Naive thymus-derived CD8-positive, alpha-beta T cell (primary cell): ENCODE measurements at places on chromosomes 2 and 18. TPM values are rescaled to one million over a fixed set of nuclear protein-coding genes. Genes with fewer than 3 reads are reported as not detected.

The RSAD2 gene
- total RNA-seq, result 5.2 TPM

The ANKRD30B gene
- not detected for total RNA-seq

The CEP192 gene
- total RNA-seq, result 36.7 TPM

The RFTN2 gene
- total RNA-seq, result 0.22 TPM

The ACTR2 gene
- total RNA-seq, result 258 TPM

The SLC4A5 gene
- total RNA-seq, result 12.7 TPM

The DTNB gene
- total RNA-seq, result 41.5 TPM

The DHRS9 gene
- total RNA-seq, result not detected

The TMEM178A gene
- total RNA-seq, result 0.47 TPM

The TCF4 gene
- total RNA-seq, result 7.9 TPM

The GALNT5 gene
- total RNA-seq, result not detected

The ALK gene
- not detected for total RNA-seq

GRCh38 chr18:63040788-63041410 lies 278.7 kb downstream of the BCL2 start:
- DNase-seq, result no peak

GRCh38 chr2:49858657-49859056 lies 704.3 kb upstream of the FSHR start:
- no peak for DNase-seq

- DNase-seq, result no peak
These were observed 26.9 kb downstream of the GCG start for GRCh38 chr2:162125138-162125537.

DNA sequence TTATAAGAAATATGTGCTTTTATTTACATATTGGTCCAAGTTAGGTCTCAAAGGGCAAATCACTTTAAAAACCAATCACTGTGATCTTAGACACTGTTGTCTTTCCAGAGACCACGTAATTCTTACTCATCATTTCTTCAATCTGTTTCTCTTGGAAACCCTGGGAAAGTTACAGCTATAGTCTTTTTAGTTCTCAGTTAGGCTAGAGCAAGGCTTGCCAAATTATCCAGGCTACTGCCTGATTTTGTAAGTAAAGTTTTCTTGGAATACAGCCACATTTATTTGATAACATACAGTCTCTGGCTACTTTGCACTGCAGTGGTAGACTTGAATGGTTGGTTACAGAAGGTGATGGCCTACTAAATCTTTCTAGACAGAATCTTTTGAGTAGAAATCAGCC lies 106.0 kb downstream of the KIAA1328 start:
- no peak for DNase-seq

GRCh38 chr2:886072-887022 lies 64.3 kb upstream of the SNTG2 start:
- no peak for DNase-seq

- no peak for DNase-seq
These were observed 30.8 kb upstream of the GLS start for GRCh38 chr2:190849774-190850173.

DNA sequence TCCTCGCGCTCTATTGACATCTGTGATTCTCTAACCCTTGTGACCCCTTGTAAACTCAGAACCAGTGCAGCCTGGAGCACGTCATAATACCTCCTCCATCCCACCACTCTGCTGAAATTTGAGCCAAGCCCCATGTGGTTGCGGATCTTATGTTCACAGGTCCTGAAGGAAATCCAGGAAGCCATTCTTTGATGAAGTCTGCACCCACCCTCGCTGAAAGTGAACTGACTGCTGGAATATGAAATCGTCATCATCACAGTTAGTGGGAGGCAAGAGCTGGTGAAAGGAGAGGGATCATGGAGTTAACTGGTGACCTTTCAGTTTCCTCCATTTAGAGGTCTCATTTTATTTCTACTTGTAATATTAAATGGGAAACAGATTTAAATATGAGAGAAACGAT lies 21.6 kb downstream of the ZEB2 start:
- no peak for DNase-seq

GRCh38 chr2:172373766-172374165 lies 53.6 kb upstream of the ITGA6 start:
- DNase-seq, result no peak

- DNase-seq, result no peak
These were observed 94.2 kb upstream of the LHCGR start for GRCh38 chr2:48849770-48850169.

- DNase-seq, result no peak
These were observed 27.5 kb downstream of the ZNF638 start for GRCh38 chr2:71358931-71359671.

DNA sequence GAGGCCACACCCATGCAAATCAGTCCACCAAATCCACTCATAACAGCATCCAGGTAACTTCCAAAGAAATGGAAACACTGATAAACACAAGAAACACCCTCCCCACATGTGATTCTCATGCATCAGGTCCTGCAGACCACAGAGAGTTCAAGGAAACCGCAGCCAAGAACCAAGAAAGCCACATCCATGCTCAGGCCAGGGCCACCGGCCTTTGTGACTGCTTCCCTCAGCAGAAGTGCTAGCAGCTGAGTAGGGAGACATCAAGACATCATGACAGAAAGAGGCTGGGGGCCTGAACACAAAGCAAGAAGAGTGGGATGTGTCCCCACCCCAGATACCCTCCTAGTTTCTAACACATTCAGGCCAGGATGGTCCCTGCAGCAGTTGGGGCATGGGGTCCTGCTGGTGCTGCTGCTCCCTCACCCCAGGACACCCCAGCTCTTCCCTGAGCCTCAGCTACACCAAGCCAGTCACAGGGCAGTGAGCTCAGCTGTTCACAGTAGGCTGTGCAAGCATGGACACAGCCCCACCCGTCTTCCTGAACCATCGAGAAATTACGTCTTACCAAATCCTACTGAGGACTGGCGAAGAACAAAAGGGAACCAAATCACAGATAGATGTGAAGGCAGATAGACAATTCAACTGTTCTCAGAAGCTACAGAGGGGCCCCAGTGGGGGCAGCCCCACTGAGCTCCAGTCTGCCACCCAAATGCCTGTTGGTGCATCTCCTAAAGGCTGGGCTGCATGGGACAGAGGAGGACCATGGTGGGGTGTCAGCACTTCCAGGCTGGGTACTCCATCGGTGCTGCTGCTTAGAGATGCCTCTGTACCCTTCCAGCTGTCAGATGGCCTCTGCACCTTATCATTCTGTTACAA lies 60.9 kb downstream of the HDAC4 start:
- DNase-seq, result no peak

DNA sequence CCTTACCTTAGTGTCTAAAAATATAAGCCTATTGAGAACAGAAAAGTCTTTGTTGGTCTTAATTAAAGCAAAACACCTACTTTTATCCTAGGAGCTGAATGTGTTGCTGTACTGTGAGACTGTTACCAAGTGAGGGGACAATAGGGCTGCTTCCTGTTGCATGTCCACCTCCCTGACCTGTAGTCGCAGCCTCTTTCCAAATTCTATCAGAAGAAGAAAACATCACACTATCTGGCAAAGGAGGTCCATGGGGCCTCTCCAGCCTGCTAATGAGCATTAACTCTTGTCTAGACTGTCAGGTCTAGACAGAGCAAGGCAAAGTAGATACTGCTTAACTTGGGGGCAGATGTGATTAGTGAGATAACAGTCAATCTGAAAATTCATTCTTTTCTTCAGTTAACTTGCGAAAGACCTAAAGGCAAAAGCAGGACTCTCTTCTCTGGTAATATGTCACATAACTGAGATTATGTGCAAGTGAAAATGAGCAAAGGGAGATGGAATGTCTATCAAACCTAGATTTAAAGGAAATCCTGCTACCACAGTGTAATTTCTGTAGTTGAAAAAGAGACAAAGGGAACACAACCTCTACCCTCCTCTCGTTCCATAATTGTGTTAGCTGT lies 66.9 kb downstream of the CDH20 start:
- no peak for DNase-seq

DNA sequence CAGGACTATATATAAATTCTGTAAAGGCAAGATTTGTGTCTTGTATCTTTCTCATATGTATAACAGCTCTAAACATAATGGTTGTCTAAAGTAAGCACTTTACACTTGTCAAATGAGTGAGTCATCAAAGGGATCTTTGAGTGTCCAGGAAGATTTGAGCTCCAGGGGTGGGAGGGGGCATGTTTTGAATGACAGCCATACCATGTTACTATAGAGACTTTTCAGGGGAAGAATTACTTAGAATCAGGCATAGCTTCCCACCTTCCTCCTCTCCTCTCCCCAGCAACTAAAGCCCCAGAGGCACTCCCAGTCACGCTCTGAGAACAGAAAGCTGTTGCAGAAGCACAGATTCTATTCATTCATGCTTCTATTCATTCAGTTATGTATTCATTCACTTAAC lies 65.8 kb upstream of the ALK start:
- DNase-seq, result no peak

GRCh38 chr2:102166189-102166845 lies 20.5 kb upstream of the IL1RL2 start:
- DNase-seq, result no peak

DNA sequence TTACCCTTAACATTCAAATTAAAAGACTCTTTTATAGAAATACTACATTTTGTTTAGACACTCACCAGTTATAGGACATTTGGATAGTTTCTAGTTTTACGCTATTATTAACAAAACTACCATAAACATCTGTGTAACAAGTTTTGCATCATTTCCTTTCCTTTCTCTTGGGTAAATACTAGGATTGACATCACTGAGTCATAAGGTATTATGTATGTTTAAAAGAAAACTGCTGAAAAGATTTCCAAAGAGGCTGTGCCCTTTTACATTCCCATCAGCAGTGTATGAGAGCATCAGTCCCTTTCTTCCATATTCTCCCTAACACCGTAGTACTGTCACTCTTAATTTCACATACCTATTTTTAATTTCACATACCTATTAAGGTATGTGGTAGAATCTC lies 130.6 kb downstream of the USP34 start:
- no peak for DNase-seq

- DNase-seq, result no peak
These were observed 89.1 kb downstream of the AKAIN1 start for GRCh38 chr18:5107988-5108387.

DNA sequence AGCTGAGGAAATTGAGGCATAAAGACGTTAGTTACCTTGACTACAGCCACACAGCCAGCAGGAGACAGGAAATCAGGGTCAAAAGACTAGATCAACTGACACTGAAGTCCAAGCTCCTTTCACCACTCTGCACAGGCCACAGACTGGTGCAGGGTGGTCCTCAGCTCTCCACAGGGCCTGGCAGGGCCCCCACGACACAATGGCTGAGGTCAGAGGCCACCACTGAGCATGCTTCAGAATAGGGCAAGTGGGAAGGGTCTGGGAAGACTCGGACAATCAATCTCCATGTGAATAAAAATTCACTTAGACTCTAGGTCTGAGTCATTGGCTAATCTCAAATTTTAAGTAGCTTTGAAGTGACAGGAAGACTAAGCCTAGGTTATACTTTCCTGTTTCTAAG lies 201.7 kb downstream of the ALK start:
- DNase-seq, result no peak

DNA sequence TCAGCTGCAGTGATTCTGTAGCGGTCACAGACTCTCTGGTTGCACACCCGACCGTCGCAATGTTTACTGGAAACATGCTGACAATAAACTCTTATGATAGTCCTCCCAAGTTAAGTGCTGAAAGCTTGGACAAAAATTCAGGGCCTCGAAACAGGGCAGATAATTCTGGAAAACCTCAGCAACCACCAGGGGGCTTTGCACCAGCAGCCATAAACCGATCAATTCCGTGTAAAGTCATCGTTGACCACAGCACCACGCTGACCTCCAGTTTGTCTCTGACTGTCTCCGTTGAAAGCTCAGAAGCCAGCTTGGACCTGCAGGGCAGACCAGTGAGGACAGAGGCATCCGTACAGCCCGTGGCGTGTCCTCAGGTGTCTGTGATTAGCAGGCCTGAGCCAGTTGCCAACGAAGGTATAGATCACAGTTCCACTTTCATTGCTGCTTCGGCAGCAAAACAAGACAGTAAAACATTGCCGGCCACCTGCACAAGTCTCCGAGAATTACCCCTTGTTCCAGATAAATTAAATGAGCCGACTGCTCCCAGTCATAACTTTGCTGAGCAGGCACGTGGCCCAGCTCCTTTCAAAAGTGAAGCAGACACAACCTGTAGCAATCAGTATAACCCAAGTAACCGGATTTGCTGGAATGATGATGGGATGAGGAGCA lies 166.1 kb downstream of the ASXL3 start:
- no peak for DNase-seq
